IMR-90 (cell line): ENCODE measurements at places on chromosomes 1 and 21. TPM values are rescaled to one million over a fixed set of nuclear protein-coding genes. Genes with fewer than 3 reads are reported as not detected.
A peak's percentile ranks its signal among the peaks of the same experiment; 100 is the strongest.

- no peak for DNase-seq
Observed at GRCh38 chr1:174912264-174912663, 87.5 kb upstream of the CACYBP start.

GRCh38 chr21:29121759-29122158 lies 8.7 kb upstream of the MAP3K7CL start:
- DNase-seq: no peak

DNA sequence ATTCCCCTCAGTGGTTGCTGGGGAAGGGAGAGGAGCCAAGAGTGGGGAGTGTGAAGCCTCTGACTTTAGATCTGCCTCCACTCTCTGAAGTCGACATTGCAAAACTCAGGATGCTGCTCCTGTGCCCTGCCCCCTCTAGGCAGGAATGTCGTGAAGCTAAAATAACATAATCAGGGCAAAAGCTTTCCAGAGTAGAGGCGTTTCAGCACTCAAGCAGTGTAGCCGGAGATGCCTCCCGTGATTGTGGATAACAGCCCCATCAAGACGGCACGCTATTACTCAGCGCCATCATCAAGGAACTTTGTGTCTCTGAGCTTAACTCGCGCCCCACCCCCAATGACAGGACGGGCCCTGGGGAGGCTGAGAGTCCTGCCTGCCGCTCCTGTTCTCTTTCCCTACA lies 60.0 kb downstream of the FBXO2 start:
- peak; percentile 2 for DNase-seq

Gene PIGR
- not detected in 2 replicates for total RNA-seq

Gene OR2AK2
- total RNA-seq: not detected in 2 replicates

- no peak for DNase-seq
Observed at GRCh38 chr1:220852408-220852807, 26.8 kb upstream of the HLX start.

Gene AVPR1B
- total RNA-seq: not detected in 2 replicates

Gene SIM2
- total RNA-seq: 1.9 and 2.2 TPM in 2 replicates

Gene GPR25
- total RNA-seq: not detected in 2 replicates

- DNase-seq: no peak
Observed at GRCh38 chr1:3459051-3459908, 4.8 kb downstream of the ARHGEF16 start.

- DNase-seq: no peak
Observed at GRCh38 chr1:58065520-58065919, 481.0 kb downstream of the OMA1 start.

- no peak for DNase-seq
Observed at GRCh38 chr1:19479351-19480120, 5.8 kb downstream of the CAPZB start.

Gene TRAF3IP3
- total RNA-seq: 0.18 TPM in 1 of 2 replicates, not detected in the other

DNA sequence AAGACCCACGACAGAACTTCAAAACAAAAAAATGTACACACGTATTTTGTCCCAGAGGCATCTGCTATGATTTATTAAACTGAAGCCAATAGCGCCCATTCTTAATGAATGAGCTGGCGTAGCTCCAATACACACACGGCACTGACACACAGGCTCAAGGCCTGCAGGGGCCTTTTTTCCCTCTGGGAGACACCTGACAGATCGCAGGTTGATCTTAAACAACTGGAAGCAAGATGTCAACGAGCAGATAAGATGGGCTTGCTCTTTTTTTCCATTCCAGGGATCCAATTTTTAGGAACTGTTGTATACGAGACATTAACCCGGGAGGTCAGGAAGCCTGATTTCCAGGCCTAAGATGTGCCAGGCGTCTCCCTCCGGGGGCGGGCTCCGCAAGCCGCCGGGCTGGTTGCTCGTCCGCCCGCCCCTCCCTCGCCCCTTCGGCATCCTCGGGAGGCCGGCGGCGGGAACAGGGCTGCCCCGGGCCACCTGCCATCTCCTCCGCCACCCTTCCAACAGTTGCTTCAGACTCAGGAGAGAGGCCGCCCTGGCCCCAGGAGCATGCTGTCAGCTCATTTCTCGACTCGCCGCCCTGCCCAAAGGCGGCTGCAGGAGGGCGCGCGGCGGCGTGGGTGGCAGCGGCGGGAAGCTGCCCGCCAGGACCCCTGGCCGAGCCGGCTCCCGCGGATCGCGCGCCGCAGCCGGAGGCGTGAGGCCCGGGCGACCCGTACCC lies 735 bp downstream of the TTC13 start:
- DNase-seq: peak; percentile 11

DNA sequence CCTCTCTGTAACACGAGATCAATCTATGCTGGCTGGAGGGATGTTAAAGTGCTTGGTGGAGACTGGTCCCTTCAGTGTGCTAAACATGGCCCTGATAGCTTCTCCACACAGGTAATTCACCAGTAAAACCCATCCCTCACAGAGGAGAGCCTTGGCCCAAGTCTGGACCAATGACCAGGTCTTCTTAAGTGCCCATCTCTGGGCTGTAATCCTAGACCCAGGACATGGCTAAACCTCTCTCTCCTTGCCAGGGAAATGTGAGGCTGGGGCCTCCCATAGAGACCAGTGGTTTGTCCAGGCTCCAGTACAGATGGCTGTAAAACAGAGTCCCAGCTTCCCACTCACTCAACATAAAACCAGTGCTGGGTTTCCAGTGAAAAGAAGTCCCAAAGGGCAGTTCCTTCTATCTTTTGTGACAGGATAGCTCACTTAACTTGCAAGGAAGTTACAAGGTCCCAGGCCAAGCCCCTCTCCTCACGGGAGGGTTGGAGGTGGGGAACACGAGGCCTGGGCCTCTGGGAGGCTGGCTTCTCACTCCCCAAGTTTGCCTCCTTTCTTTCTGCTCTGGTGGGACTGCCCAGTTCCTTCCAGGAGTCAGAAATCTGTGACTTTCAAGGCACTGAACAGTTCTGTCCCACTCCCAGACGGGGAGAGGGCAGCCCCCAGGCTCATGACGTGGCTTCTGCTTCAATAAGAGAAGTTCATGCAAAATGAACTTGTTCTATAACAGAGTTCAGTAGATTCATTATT lies 2.2 kb upstream of the KIF17 start:
- DNase-seq: no peak

Gene NMNAT1
- 11.7 and 11.9 TPM in 2 replicates for total RNA-seq

Gene CA6
- total RNA-seq: not detected in 2 replicates

Gene NBPF10
- total RNA-seq: 1.1 and 1.4 TPM in 2 replicates

Gene MYOG
- not detected in 2 replicates for total RNA-seq

DNA sequence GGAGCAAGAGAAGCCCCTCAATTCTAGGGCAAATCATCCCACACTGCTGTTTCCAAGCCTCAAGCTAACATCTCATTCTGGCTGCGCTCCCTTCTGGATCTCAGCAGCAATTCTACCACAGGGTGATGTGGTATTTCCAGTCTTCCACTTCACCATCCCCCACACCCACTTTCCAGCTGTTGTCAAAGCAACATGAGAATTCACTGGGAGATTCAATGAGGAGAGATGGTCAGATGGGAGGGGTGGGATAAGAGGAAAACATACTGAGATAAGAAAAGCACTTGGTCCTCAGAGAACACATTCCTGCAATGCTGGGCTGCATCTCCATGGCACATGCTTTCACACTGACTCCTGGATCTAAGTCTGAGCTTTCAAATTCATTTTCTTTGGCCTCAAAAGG lies 47.3 kb upstream of the LRRC52 start:
- DNase-seq: no peak

- no peak for DNase-seq
Observed at GRCh38 chr1:175433532-175434282, 241.1 kb upstream of the KIAA0040 start.

Gene ARHGEF11
- 15.3 and 16.8 TPM in 2 replicates for total RNA-seq

GRCh38 chr1:204507317-204508105 lies 8.7 kb upstream of the MDM4 start:
- peak; percentile 22 for DNase-seq

DNA sequence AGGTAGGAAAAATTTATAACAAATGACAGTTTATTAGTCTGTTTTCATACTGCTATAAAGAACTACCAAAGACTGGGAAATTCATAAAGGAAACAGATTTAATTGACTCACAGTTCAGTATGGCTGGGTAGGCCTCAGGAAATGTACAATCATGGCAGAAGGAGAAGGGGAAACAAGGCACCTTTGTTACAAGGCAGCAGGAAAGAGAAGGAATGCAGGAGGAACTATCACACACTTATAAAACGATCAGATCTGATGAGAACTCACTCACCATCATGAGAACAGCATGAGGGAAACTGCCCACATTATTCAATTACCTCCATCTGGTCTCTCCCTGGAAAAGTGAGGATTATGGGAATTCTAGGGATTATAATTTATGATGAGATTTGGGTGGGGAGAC lies 61.3 kb downstream of the ASB17 start:
- DNase-seq: no peak

DNA sequence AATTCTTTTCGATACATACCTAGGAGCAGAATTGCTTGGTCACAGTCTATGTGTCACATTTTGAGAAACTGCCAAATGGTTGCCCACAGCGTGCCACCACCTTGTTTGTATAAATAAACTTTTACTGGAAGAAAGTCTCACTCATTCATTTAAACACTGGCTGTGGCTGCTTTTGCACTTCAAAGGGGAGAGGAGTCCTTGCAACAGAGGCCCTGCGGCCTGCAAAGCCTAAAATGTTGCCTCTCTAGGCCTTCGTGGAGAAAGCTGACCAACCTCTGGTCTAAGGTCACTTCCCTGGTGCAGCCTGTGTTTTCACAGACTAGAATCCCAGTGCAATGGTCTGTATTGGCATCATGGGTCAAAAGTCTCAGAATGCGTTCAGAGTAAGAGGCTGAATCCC lies 8.3 kb downstream of the RIPK4 start:
- DNase-seq: no peak

GRCh38 chr1:98203466-98203865 lies 282.6 kb upstream of the DPYD start:
- DNase-seq: peak; percentile 71

GRCh38 chr1:26705788-26706311 lies 10.0 kb downstream of the ARID1A start:
- peak; percentile 92 for DNase-seq

Gene DNAJC6
- 0.18 and 0.28 TPM in 2 replicates for total RNA-seq

Gene SLC30A2
- total RNA-seq: not detected in 2 replicates

GRCh38 chr1:240613356-240614142 lies 1.6 kb upstream of the GREM2 start:
- DNase-seq: peak; percentile 31

DNA sequence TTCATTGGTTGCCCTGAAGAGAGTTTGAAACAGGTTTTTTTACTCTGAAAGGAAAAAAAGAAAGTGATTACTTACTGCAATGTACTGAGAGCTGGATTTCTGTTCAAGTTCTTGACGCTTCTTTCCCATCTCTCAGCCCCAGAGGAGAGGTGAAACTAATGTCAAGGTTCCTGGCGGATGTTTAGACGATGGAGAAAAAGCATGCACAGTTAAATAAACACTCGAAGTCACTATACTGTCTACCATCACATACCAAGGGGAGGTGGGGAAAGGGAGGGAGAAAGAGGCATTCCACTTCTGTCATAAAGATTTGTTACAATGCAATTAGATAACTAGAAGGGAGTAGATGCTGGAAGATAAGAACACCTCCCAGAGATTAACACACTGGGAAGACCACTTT lies 177.0 kb upstream of the TNR start:
- peak; percentile 77 for DNase-seq

Gene CFHR2
- not detected in 2 replicates for total RNA-seq

Gene CBR3
- 12.8 and 13.4 TPM in 2 replicates for total RNA-seq

GRCh38 chr1:17610085-17610484 lies 70.6 kb downstream of the ARHGEF10L start:
- no peak for DNase-seq

GRCh38 chr1:76035053-76035452 lies 39.5 kb upstream of the ST6GALNAC3 start:
- peak; percentile 4 for DNase-seq

- no peak for DNase-seq
Observed at GRCh38 chr1:48018799-48019198, 21.6 kb upstream of the TRABD2B start.

DNA sequence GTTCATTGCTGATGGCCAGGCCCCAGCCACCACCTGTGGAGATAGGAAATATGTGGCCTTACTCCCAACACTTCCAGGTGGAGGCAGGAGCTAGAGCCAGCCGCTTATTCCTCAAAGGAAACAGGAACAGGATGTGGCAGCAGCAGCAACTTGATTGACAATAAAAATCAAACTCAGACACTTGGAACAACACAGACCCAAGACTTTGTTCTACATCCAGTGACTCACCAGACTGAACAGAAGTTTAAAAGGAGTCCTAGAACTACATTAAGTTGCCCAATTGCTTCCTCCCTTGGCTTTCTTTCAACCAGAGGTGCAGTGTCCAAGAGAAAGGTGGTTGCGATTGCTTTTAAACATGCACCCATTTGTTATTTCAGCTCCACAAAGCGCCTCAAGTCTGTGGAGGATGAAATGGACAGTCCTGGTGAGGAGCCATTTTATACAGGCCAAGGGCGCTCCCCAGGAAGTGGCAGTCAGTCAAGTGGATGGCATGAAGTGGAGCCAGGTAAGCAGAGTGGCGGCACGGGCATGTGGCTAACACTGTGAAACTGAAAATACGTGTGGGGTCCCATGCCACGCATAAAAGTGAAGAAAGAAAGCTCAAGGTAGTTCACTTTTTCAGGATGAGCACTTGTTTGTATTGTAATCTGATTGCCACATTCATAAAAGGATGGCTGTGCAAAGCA lies 276.6 kb downstream of the NFIA start:
- DNase-seq: no peak

- DNase-seq: peak; percentile 90
Observed at GRCh38 chr1:165828669-165829329, 1.4 kb downstream of the UCK2 start.

Gene PTGFRN
- 0.90 and 1.1 TPM in 2 replicates for total RNA-seq

Gene LCE1E
- total RNA-seq: not detected in 2 replicates

- DNase-seq: no peak
Observed at GRCh38 chr1:48846441-48846840, 69.8 kb upstream of the BEND5 start.

Gene PGLYRP3
- not detected in 2 replicates for total RNA-seq

DNA sequence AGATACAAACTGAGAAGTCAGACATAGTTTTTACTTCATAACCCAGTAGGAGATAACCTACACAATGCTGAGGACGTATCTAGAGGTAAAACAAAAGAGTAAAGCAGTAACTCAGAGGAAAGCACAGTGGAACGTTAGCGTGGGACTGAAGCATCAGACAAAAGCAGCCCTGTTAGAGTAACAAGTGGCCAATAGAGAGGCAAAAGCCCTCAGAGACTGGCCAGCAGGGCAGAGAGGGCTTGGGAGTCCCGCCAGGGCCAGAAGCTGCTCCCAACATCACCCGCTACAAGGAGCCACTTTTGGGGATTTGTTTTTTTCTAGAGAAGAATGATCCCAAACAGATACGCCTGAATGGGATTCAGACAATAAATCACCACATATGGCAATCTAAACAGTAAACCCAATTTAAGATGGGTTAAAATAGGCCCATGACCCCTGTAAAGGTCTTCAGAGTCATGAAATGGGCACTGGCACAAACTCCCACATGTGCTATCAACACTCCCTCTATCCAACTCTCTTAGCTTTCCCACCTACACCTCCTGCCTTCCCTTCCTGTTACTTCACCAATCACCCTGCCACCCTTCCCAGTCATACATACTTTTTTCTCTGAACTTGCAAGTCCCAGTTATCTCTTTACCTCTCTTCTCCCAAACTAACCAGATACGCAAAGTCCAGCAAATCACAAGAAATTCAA lies 17.2 kb downstream of the TADA1 start:
- no peak for DNase-seq

- DNase-seq: no peak
Observed at GRCh38 chr1:229507502-229507901, 639 bp downstream of the NUP133 start.

- DNase-seq: peak; percentile 9
Observed at GRCh38 chr1:222555992-222556615, 8.2 kb upstream of the HHIPL2 start.
